GM23338 (cell line): ENCODE measurements at places on chromosomes 4 and X. TPM values are rescaled to one million over a fixed set of nuclear protein-coding genes. Genes with fewer than 3 reads are reported as not detected.

The ANKRD17 gene
- 85.3 and 117 TPM in 2 replicates for total RNA-seq

The RASSF6 gene
- 0.14 and 0.23 TPM in 2 replicates for total RNA-seq

The DCAF4L1 gene
- 0.43 and 0.63 TPM in 2 replicates for total RNA-seq

The PHOX2B gene
- not detected in 2 replicates for total RNA-seq

The TMEM144 gene
- total RNA-seq = 1.7 and 2.8 TPM in 2 replicates

The ARHGAP36 gene
- 0.21 TPM in 1 of 2 replicates, not detected in the other for total RNA-seq

The ACTRT1 gene
- total RNA-seq = not detected in 2 replicates

The GAGE2A gene
- not detected in 2 replicates for total RNA-seq

The PPEF2 gene
- total RNA-seq = 0.58 TPM in 1 of 2 replicates, not detected in the other

The QRFPR gene
- 0.35 and 1.3 TPM in 2 replicates for total RNA-seq

The HSD17B13 gene
- total RNA-seq = not detected in 2 replicates

The PGRMC2 gene
- total RNA-seq = 61.9 and 74.5 TPM in 2 replicates

The NAA11 gene
- total RNA-seq = not detected in 2 replicates

The VCX3B gene
- total RNA-seq = 0.23 TPM in 1 of 2 replicates, not detected in the other
